Kidney (tissue), 22 donors: ENCODE measurements at places on chromosomes 11 and 22.

- no peak for DNase-seq
- H3K27me3 ChIP-seq: peaks cover 26% of the 10 kb centered on the region
- peaks cover 6% of the 10 kb centered on the region for H3K4me1 ChIP-seq
- no peaks in the 10 kb centered on the region for H3K36me3 ChIP-seq
- no peak overlapping the region for H3K4me3 ChIP-seq
Measured at GRCh38 chr11:126997641-126998040, 2.9 kb downstream of the KIRREL3 start.

DNA sequence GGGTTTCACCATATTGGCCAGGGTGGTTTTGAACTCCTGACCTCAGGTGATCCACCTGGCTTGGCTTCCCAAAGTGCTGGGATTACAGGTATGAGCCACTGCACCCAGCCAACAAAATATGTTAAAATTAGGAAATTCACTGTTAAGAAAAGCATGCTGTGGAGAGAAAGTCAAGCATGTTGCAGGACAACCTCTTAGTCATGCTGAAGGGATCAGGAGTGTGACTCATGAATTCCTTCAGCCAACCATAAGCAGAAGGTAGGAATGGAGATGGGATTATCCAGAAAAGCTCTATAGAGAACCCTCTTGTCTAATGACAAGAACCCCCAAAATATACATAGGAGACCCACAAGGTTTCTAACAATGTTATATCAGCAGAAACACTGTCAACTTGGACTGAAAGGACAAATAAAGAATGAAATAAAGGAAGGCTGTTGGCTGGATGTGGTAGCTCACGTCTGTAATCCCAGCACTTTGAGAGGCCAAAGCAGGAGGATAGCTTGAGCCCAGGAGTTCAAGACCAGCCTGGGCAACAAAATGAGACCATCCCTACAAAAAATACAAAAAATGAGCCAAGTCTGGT lies 16.0 kb downstream of the MRTFA start:
- no peaks in the 10 kb centered on the region for H3K4me1 ChIP-seq
- no peak overlapping the region for H3K4me3 ChIP-seq
- no peaks in the 10 kb centered on the region for H3K27me3 ChIP-seq

GRCh38 chr11:69294571-69295078 lies 670 bp downstream of the MYEOV start:
- no peaks in the 10 kb centered on the region for H3K4me1 ChIP-seq
- DNase-seq: no peak
- no peaks in the 10 kb centered on the region for H3K36me3 ChIP-seq
- no peaks in the 10 kb centered on the region for H3K27me3 ChIP-seq

- H3K4me3 ChIP-seq: no peak overlapping the region
- no peak overlapping the region for H3K27ac ChIP-seq
- no peaks in the 10 kb centered on the region for H3K4me1 ChIP-seq
- H3K27me3 ChIP-seq: no peaks in the 10 kb centered on the region
- no peaks in the 10 kb centered on the region for H3K36me3 ChIP-seq
Measured at GRCh38 chr11:113401718-113402117, 14.1 kb downstream of the ANKK1 start.

GRCh38 chr11:33438301-33438700 lies 181.1 kb downstream of the HIPK3 start:
- no peaks in the 10 kb centered on the region for H3K36me3 ChIP-seq
- DNase-seq: no peak
- no peak overlapping the region for H3K4me3 ChIP-seq
- no peak overlapping the region for H3K27ac ChIP-seq
- no peaks in the 10 kb centered on the region for H3K27me3 ChIP-seq

DNA sequence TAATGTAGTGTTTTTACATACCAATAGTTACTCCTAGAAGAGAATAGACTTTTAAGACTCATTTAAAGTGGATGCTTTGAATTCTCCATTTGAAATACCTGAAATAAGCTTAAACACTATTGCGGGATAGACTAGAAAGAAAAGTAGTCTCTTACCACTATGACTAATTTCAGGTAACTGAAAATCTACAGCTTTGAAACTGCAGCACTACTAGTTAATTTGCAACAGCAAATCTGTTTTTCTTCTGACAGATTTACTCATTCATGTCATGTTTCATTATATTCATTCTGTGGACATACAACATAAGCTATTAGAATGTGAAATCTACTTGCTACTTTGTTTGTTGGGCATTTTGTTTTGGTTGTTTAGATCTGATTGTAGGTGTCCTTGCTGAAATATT lies 153.6 kb downstream of the MAML2 start:
- DNase-seq: no peak
- H3K4me1 ChIP-seq: peaks cover 13% of the 10 kb centered on the region
- no peak overlapping the region for H3K27ac ChIP-seq
- H3K27me3 ChIP-seq: no peaks in the 10 kb centered on the region

DNA sequence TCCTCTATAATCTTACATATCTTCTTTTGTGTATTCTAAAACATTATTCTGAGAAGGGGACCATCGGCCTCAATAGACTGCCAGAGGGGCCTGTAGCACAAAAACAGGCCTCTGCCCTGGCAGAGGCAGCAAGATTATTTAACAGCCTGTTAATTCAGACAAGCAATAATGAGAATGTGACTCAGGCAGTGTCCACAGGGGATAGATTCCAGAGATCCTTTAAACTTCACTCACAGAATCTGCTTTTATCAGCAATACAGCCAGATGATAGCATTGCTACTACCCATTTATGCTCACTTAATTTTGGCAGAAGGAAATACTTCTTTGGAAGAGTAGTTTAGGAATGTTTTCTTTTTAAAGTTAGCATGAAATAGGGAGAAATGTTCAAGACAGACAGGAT lies 44.9 kb downstream of the AAMDC start:
- no peaks in the 10 kb centered on the region for H3K4me1 ChIP-seq
- no peaks in the 10 kb centered on the region for H3K27me3 ChIP-seq
- H3K4me3 ChIP-seq: no peak overlapping the region
- DNase-seq: no peak
- H3K27ac ChIP-seq: no peak overlapping the region

GRCh38 chr11:20036626-20037335 lies 123.5 kb downstream of the DBX1 start:
- no peak overlapping the region for H3K4me3 ChIP-seq
- H3K36me3 ChIP-seq: peaks cover 2% of the 10 kb centered on the region
- no peaks in the 10 kb centered on the region for H3K27me3 ChIP-seq
- H3K4me1 ChIP-seq: peaks cover 5% of the 10 kb centered on the region
- peak; percentile 68 for DNase-seq

GRCh38 chr22:20039683-20040325 lies 18.9 kb downstream of the TANGO2 start:
- H3K4me3 ChIP-seq: no peak overlapping the region
- H3K27ac ChIP-seq: no peak overlapping the region
- no peak for DNase-seq

- H3K4me3 ChIP-seq: no peak overlapping the region
- H3K27me3 ChIP-seq: no peaks in the 10 kb centered on the region
- no peaks in the 10 kb centered on the region for H3K36me3 ChIP-seq
- DNase-seq: no peak
- H3K27ac ChIP-seq: no peak overlapping the region
Measured at GRCh38 chr11:75968021-75968625, 153.1 kb downstream of the UVRAG start.

GRCh38 chr22:35434061-35434710 lies 34.2 kb downstream of the MCM5 start:
- H3K36me3 ChIP-seq: no peaks in the 10 kb centered on the region
- H3K27me3 ChIP-seq: no peaks in the 10 kb centered on the region
- DNase-seq: no peak
- H3K4me1 ChIP-seq: no peaks in the 10 kb centered on the region
- no peak overlapping the region for H3K4me3 ChIP-seq
- H3K27ac ChIP-seq: no peak overlapping the region
